ENCODE measurements at places on chromosomes 4 and X. TPM values are rescaled to one million over a fixed set of nuclear protein-coding genes. Genes with fewer than 3 reads are reported as not detected.

MAOB gene
- total RNA-seq: not detected

GRCh38 chrX:148913971-148914370 is 413.6 kb downstream of the AFF2 start:
- no peak for DNase-seq

DNA sequence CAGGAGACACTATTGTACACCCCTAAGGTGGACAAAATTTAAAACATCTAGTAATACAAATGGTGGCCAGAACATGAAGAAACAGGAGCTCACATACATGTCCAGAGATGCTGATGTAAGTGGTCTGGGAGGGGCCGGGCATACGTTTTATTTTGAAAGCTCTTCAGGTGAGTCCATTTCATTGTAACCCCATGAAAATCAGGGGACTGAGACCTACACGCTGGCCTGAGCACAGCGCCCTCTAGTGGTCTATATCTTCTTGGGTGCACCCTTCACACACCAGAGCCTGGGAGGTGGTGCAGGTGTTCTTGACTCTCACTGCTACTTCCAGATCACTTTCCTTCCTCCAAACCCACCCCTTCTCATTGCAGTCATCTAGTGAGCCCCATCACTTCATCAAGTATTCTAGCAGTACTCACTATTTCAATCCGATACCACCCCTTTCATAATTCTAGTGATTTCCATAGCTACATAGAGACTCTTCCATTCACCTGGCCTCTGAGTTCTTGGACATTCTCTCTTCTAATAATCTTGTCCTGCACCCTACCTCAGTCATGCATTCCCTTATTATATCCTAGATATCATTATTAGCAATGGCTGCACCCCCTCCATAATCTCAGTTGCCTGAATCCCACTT is 4.3 kb upstream of the TLR6 start:
- DNase-seq: peak; percentile 46

GRCh38 chrX:2264179-2265030 is 236.4 kb downstream of the DHRSX start:
- no peak for DNase-seq

- DNase-seq: no peak
Observed at GRCh38 chrX:139327355-139327754, 203.2 kb upstream of the F9 start.

- DNase-seq: peak; percentile 75
Observed at GRCh38 chrX:56733459-56734046, 4.5 kb downstream of the NBDY start.

All from natural killer cell (primary cell).